Esophagus squamous epithelium (tissue), 5 donors: ENCODE measurements at places on chromosomes 5 and 9.

- DNase-seq: no peak
Measured at GRCh38 chr9:126635661-126636439, 22.1 kb downstream of the LMX1B start.

DNA sequence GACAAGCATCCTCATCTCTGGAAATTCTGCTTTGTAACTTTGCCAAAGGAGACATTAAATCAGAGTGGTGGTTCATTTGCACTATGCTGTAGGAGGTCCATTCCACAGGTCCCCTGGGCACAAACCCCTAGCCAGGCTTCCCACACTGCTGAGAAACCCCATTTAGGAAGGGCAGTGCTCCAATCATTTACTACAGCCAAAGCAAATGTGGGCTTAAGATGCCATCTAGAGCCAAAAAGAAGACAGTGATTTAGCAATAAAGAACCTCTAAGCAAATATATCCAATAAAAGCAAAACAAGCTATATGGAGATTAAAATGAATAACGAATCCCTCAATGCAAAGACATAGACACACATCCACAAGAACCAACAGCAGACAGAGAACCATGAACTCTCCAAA lies 129.0 kb upstream of the ALDH1B1 start:
- no peak for DNase-seq

DNA sequence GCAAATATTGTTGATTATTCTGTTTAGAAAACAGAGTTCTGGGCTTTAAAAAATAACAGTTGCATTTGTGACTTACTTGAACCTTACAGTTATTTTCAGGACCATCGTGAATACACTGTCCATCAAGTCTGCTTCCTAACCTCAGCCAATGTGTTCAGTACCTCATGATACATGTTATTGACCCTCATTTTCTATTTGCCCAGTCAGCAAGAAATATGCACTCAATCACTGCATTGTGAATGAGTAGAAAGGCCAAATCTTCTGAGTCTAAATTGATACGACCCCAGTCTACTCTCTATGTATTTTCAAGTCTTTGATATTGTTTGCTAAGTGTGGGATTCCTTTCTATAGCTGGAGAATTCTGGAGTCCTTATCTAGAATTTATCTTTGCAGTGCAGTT lies 156.2 kb downstream of the RAB3C start:
- no peak for DNase-seq

DNA sequence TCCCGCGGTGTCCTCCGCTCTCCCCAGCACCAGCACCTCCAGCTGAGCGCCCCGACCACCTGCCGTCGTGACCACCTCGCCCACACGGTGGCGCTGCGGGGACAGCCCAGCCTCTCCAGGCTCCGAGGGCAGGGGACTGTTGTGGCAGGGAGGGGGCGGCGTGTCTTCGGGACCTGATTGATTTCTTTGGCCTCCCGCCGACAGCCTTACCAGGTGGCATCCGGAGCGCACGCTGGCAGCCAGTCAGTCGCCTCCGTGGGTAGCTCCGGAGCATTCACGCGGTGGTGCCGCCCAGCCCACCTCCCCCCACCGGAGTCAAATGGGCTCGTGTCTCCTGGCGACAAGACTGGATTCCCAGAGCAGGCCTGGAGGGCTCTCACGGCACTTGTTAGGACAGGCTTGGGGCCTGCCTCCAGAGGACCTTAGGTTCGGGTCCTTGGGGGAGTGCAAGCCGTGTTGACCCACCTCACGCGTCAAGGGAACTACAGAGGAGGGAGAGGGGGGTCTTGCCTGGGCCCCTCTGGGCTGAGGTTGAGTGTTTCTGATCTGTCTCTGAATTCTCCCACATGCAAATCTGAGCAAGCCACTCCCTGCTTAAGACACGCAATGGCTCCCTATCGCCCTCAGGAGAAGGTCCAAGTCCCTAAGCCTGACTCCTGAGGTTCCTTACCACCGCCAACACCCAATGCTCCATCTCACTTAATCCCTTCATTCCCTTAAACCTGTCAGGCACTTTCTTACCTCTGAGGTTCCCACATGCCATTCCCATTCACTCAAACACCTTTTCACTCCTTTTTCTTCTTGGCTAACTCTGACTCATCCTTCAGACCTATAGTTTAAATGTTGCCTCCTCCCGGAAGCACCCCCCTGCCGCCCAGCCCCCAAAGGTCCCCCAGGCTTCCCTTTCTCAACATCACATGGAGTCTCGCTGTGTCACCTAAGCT lies 51.2 kb upstream of the GGTA1 start:
- DNase-seq: no peak

DNA sequence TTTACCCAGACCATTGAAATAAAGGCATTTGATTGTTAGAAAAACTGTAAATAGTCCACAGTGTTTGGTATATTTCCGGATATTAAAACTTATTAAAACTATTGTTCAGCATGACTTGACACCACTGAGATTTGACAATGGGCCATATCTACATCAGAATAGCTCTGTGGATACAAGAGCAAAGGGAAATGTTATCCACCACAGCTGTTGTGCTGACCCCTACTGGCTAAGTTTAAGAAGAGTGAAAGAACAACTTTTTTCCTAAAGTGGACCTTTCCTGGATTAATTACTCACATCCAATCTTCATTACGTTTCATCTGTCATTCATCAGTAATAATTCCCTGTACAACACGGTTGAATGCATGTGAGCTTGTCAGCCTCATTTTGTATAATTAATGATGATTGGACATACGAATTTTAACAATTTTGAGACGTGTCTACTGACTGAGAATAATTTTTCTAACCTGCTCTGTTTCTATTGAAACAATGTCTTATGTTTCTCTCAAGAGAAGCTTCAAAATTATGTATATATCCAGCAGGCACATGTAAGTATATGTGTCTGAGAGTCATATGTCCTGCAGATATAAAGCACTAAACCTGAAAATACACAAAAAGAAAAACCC lies 1952.6 kb downstream of the MAT2B start:
- DNase-seq: no peak

- no peak for DNase-seq
Measured at GRCh38 chr5:98722188-98722587, 51.3 kb upstream of the RGMB start.

DNA sequence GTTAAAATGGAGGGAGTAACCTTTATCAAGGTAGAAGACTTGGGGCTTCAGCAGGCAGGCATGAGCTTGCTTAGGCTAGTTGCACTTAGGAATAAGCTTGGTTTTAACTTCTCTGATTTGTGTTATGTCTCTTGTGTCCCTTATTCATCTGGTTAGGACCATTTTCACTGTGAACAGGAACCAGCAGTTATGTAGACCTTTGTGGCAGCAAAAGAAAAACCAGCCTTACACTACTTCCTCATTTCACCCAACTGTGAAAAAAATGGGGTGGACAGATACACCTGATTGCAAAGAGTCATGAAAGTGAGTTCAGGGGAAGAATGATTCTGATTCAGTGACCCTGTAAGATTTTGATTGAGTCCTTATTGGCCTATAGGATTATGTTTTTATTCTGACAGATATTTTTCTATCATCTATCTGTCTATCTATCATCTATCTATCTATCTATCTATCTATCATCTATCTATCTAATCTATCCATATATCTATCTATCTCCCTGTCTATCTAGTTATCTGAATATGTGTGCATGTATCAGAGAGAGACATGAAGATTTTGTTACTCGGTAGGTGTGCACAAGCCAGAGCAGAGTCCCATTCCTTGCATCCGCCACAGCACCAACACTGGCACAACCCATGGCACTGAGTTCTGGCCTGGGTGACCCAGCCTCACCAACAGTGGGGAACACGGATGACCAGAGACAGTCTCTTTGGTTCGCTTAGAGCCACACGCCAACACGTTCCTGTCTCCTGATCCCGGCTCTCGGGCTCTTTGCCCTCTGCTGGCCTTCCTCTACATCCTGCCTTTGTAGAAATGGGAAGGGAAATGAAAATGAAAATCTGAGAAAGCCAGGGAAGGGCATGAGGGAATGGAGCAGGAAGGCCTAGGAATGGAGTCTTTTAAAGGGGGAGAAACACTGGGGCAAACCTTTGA lies 1.3 kb upstream of the ZNF366 start:
- no peak for DNase-seq

DNA sequence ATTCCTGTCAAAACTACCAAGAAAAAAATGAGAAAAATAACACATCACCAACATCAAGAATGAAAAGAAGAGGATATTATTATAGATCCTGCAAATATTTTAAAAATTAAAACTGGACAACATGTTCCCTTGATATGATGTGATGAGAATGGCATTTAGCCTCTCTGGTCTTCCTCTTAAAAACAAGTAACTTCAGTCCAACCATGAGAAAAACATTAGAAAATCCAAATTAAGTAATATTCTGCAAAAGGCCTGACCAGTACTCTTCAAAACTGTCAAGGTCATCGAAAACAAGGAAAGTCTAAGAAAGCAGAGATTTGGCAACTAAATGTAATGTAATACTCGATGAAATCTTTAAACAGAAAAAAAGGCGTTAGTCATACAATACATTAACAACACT lies 167.1 kb upstream of the SNX2 start:
- no peak for DNase-seq

DNA sequence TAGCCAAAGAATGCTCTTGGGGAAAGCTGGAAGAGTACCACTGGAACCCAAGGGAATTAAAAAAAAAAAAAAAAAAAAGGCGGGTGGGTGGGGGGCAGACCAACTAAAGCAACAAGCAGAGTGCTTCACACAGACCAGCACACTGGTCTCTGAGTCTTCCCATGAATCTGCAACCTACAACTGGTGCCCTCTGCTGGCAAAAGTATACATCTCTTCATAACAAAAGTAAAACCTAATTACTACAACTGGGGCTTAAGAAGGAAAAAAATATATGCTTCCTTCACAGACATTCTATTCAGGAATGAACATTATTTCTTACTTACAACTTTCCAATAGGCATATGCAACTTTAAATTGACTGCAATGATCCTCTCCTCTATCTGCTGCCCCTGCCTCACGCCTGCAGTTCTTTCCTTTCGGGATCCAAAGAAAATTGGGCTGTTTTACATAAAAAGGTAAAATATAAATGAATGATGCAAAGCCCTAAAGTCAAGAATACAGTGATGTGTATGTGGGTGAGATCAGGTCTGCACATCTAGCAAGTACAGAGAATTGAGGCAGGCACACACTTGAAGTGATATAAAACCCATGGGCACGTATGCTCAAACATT lies 7.2 kb upstream of the KLHL3 start:
- DNase-seq: no peak

GRCh38 chr5:138702166-138703077 lies 50.8 kb upstream of the CTNNA1 start:
- DNase-seq: no peak

DNA sequence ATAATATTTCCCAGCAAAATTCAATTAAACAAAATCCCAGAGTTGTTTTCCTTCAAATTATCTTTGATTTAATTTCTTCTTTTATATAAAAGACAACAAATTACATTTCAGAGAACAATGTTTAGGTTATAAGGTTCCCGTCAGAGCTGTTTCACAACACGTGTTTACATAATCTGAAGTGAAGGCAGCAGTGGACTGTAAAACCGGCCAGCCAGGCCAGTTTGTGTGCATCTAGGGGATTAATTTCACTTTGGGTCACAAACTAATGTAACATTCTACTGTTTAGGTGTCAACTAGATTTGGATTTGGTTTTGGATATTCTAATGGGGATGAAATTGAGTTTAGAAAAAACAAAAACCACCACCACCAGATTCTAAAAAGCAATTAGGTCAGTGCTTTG lies 86.5 kb upstream of the PLPP1 start:
- DNase-seq: no peak

GRCh38 chr5:180135967-180136629 lies 64.5 kb upstream of the RNF130 start:
- no peak for DNase-seq

DNA sequence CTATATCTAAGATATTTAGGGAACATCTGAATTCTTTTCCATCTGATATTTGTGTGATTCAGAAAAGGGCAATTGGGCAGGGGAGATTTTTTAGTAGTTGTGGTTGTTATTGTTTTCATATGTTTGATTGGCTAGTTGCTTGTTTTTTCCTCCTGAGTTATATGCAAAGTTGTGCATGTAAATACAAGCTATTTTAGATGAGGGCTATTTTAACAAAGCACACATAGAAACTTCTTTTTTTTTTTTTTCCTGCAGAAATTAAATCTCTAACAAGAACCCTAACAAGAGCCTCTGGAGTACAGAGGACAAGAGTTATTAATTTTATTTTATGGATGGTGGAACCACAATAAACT lies 559.1 kb downstream of the CETN3 start:
- DNase-seq: no peak

- DNase-seq: no peak
Measured at GRCh38 chr9:87722393-87723088, 3.4 kb upstream of the CTSL start.

GRCh38 chr5:113031104-113031503 lies 54.5 kb downstream of the DCP2 start:
- no peak for DNase-seq

DNA sequence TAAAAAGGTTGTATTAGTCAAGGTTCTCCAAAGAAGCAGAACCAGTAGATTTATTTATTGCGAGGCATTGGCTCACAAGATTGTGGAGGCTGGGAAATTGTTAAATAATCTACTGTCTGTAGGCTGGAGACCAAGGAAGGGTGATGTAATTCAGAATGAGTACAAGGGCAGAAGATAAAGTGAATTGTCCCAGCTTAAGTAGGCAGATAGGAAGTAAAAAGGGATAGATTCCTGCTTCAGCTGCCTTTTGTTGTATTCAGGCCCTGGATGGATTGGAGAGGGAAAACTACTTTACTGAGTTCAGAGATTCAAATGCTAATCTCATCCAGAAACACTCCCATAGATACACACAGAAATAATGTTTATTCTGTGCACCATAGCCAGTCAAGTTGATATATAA lies 301.1 kb downstream of the CYLC2 start:
- DNase-seq: no peak

DNA sequence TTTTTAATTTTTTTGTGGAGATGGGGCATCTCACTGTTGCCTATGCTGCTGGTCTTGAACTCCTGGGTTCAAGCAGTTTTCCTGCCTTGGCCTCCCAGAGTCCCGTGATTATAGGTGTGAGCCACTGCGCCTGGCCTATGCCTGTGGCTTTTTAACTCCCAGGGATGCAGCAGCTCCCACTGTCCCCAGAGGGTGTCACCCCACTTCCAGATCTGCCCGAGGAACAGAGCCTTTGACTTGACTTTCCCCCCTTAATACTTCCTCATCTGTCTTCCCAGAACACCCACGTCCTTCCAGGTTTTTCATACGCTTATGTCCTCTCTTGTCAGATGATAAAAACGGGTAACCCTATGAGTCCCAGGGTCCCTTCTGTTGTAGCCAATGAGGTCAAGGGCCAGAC lies 7.6 kb upstream of the PRRC2B start:
- no peak for DNase-seq

- DNase-seq: no peak
Measured at GRCh38 chr5:59919484-59919883, 26.0 kb upstream of the PDE4D start.
